ENCODE measurements at places on chromosomes 7 and 10.

DNA sequence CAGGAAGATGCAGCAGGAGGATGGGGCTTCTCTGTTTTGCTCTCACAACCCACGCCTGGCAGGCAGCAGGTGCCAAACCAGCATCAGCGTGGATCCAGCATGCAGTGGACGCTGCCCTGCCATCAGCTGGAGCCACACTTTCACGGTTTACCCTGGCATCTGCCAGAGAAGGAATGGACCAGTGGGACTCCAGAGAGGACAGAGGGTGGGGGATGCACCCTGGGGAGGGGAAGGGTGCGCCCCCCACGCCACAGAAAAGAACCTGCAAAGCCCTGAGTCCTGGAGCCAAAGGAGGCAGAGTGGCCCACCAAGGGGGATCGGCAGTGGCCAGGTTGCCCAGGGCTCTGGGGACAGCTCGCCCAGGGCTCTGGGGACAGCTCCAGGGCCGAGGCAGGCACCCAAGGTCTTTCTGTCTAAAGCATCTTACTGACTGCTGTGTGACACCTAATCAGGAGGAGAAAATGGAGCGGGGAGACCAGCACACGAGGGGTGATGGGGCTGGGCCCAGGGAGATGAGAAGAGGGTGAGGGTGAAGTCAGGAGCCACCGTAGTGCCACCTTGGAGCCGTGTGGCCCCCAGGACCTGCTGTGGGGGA lies 225.1 kb downstream of the DNAJB6 start:
- no peak for DNase-seq

DNA sequence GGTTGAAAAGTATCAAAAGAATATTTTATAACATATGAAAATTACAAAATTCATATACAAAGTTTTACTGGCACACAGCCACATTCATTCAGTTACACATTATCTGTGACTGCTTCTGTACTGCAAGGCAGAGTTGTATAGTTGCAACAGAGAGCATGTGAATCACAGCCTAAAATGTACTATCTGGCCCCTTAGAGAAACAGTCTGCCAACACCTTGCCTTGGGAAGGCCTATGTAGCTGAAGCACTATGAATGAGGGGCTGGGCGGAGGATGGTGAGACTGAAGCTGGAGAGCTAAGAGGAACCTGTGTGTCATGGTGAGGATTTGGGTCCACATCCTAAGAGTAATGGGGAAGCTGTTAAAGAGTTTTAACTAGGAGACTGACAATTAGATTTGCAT lies 35.7 kb downstream of the PDZD8 start:
- no peak for DNase-seq

DNA sequence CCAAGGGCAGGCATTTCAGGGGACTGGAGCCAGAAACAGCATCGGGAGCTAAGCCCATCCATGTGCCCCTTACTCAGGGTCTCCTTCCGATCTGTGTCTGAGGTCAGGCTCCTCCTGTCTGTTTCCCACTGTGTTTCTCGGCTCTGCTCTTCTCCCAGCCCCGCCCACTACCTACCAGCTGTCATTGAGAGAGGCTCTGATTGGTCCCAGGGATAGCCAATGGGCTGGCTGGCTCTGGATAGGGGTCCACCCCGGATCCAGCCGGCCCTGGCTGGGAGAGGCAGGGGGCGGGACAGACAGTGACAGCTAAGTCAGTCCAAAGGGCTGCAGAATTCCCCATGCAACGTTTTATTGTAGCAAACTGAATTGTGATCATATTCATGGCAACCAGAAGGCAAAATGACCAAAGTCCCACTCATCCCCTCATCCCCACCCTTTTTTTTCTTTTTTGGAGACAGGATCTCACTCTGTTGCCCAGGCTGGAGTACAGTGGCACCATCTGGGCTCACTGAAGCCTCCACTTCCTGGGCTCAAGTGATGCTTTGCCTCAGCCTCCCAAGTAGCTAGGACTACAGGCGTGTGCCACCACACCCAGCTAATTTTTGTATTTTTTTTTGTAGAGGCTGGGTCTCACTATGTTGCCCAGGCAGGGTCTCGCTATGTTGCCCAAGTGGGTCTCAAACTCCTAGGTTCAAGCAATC lies 76.3 kb downstream of the CLIP2 start:
- no peak for DNase-seq

DNA sequence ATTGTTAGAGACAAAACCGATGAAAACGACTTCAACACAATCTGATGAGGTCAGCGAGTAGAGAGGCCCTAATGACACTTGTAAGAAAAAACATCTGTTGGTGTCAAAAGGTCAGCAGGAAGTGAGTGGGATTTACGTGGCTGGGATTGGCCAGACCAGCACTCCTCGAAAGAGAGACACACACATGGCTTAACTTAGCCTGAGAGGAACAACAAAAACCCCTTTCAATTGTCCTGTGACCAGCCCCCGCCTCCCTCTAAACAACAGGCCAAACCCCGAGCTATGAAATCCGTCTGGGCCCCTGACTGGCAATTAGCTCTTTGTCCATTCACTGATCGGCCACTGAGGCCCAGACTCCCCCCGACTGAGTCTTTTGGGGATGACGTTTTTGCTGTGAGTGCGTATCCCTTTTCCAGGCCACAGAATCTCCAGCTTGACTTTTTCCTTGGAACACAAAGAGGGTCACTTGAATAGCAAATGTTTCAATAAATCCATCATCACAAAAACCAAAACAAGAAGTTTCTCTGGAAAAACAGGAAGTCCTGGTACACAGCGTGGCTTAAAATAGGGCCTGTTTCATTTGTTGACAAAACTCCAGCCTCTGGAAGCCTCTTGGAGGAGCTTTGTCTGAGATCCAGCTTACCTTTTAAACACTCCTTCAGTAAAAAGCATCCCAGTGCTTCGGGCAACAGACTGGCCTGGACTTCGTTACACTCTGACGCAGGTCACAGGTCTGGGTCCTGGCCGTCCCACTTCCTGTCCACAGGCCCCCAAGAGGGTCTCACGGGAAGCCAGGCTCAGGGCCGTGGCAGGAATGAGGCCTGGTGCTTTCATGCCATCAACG lies 103.0 kb downstream of the CTBP2 start:
- DNase-seq, result no peak

GRCh38 chr10:127148066-127148932 lies 48.1 kb downstream of the INSYN2A start:
- no peak for DNase-seq

GRCh38 chr7:70607759-70608158 lies 524.2 kb upstream of the GALNT17 start:
- DNase-seq, result no peak

- no peak for DNase-seq
Measured at GRCh38 chr10:77417806-77418640, 219.6 kb downstream of the KCNMA1 start.

GRCh38 chr10:123999261-123999660 lies 94.1 kb downstream of the CHST15 start:
- DNase-seq, result no peak

GRCh38 chr7:91880016-91880412 lies 488 bp downstream of the MTERF1 start:
- no peak for DNase-seq

DNA sequence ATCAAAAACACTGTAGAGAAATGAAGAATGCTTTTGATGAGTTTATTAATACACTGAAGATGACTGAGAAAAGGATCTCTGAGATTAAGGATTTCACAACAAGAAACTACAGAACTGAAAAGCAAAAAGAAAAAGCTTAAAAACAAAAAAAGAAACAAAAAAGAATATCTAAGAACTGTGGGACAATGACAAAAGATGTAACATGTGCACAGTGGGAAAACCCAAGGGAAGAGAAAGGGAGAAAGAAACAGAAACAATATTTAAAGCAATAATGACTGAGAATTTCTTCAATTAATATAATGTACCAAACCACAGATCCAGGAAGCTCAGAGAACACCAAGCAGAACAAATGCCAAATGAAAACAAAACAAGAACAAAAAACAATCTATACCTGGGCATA lies 42.2 kb downstream of the TFEC start:
- DNase-seq, result no peak

GRCh38 chr10:28926932-28927331 lies 249.6 kb downstream of the BAMBI start:
- DNase-seq, result no peak

DNA sequence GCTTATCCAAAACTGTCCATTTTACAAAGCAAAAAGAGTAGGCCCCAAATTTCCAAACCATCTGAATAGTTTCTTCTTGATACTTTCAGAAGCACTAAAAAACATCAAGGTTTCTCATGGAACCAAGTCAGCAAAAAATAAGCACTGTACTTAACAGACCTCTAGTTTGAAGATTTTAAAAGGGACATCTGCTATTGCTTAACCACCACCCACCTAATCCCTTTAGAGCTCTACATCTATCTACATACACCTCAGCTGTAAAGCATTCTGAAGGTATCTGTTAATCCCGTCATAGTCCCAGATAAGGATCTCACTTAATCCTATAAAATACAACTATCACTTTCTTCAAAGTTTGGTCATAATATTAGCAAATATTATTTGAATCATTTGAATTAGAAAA lies 72.3 kb downstream of the HIBADH start:
- DNase-seq, result no peak

- no peak for DNase-seq
Measured at GRCh38 chr7:27921081-27921836, 181.3 kb downstream of the TAX1BP1 start.

- DNase-seq, result no peak
Measured at GRCh38 chr10:24303522-24304310, 94.8 kb downstream of the KIAA1217 start.

Measured in activated CD4-positive, alpha-beta memory T cell treated with anti-CD3 and anti-CD28 coated beads for 36 hours (primary cell).